ENCODE measurements at places on chromosomes 11 and 22.

DNA sequence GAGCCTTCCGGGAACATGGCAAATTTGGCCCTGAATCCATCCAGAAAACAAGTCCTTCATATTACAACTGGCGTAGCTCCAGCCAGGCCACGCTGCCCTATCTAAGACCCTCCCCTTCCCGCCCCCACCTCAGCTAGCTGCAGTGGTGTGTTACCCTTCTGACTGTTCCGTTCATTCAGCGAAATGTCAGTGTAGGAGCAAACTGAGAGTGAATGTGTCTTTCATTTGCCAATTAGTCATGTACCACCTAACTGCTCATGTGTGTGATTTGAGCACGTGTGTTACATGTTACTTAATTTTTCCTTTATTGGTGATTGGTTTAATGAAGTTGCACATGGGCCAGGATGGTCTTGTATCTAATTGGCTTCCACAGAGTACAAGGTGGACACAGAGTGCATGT, 34.8 kb upstream of the POU2AF1 start:
- no peak overlapping the region for H3K4me3 ChIP-seq
- H3K27me3 ChIP-seq: peaks cover 3% of the 10 kb centered on the region
- H3K4me1 ChIP-seq: peaks cover 20% of the 10 kb centered on the region

DNA sequence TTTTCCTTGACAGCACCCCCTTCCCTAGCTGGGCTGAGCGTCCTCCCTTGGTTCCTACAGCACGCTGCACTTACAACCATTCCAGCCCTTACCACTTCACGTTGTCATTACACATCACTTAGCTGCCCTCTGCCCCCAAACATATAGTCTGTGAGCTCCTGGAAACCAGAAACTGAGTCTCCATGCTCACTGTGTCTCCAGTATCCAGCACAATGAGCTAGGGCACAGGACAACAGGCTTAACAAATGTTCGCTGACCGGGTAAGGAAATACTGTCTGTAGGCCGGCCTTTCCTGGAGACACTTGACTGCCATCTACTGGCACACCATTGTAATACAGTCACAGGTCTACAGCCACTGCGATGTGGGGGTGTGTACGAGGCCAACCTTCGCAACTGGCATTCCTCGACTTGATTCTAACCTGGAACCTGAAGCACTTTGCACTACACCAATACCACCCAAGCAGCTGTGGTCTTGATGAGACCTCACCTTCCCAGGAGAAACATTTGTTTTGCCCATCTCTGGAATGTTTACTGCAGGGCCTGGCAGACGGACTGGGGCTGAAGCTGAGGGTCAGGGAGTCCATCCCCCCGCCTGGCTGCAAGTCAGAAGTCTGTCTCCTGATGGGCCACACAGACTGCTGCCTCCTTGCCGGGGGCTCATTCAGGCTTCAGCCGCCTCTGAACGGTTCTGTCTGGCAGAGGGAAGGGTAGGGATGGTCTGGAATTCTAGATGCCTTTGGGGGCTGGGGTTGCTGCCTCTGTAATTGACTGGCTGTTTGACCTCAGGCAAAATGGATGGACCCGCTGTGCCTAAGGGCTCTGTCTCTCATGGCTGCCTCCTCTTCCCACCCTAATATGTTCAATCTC, 72.0 kb downstream of the SYN3 start:
- H3K36me3 ChIP-seq: no peaks in the 10 kb centered on the region
- DNase-seq: peak; percentile 93
- H3K4me1 ChIP-seq: peaks cover 31% of the 10 kb centered on the region
- H3K27me3 ChIP-seq: no peaks in the 10 kb centered on the region
- no peak overlapping the region for H3K27ac ChIP-seq

- H3K27me3 ChIP-seq: peaks cover 8% of the 10 kb centered on the region
- H3K27ac ChIP-seq: no peak overlapping the region
- no peak overlapping the region for H3K4me3 ChIP-seq
- H3K36me3 ChIP-seq: no peaks in the 10 kb centered on the region
- DNase-seq: no peak
- no peaks in the 10 kb centered on the region for H3K4me1 ChIP-seq
Observed at GRCh38 chr11:45386972-45387371, 100.8 kb upstream of the SYT13 start.

DNA sequence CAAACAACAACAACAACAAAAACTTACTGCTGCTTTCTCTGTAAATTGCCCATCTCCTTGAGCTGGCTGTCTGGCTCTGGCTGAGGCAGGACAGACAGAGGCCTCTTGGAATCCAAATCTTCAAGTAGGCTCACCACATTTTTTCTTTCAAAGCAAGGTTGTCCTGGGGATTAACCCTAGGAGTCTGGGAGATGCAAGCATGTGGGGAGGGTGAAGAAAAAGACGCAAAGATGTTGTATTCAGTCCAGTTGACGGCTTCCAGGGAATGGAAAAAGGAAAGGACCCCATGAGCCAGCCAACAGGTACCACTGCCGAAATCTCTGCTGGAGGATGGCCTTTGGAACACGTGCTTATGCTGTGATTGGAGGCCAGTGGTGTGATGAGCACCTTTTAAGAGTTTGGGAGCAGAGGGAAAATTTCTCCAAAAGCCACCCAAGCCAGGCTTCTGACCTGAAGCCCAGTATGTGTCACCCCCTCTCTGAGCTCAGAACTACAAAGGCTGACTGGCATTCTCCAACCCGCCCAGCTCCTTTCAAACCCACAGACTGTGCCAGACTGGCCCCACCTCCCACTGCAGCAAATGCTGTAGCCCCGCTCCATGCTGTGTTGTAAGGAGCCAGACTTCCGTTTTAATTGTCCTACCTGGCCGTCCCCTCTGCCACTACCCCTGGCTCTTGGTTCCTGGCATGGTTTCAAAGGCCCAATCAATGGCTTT, 10.8 kb downstream of the BLID start:
- peaks cover 6% of the 10 kb centered on the region for H3K4me1 ChIP-seq
- no peaks in the 10 kb centered on the region for H3K27me3 ChIP-seq
- H3K4me3 ChIP-seq: no peak overlapping the region
- H3K27ac ChIP-seq: no peak overlapping the region
- DNase-seq: no peak

DNA sequence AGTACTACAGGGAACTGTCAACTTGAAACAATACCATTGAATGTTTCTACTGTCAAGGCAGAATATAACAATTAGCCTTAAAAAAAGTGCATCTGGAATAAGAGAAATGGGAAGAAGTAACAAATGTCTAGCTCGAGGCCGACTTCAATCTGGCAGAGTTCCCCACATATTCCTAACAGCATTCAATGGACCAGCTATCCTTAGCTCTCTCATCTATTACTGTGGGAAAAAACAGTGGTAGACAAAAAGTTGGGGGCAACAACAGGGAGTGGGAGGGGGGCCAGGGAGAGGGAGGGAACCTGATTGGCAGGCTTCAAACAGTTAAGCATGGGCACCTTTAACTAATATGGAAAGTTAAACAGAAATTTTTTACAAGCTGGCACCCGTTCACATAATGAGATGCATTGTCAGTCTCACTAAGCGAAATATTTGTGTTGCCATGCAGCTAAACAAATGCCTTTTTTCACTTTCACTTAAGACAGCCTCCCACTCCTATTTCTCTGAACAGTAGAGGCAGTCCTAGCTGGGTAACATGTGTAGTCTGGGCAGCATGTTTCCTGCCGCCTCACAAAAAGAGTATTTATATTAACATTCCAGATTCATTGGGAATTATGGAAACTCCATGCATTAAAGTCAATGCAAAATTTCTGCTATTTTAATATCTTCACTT, 62.2 kb upstream of the SOX6 start:
- no peak overlapping the region for H3K27ac ChIP-seq
- DNase-seq: peak; percentile 16
- no peak overlapping the region for H3K4me3 ChIP-seq

GRCh38 chr11:30423886-30424285, 101.0 kb downstream of the ARL14EP start:
- no peak overlapping the region for H3K4me3 ChIP-seq
- no peak for DNase-seq
- peaks cover 18% of the 10 kb centered on the region for H3K4me1 ChIP-seq
- no peaks in the 10 kb centered on the region for H3K27me3 ChIP-seq
- H3K27ac ChIP-seq: no peak overlapping the region
- H3K36me3 ChIP-seq: no peaks in the 10 kb centered on the region

DNA sequence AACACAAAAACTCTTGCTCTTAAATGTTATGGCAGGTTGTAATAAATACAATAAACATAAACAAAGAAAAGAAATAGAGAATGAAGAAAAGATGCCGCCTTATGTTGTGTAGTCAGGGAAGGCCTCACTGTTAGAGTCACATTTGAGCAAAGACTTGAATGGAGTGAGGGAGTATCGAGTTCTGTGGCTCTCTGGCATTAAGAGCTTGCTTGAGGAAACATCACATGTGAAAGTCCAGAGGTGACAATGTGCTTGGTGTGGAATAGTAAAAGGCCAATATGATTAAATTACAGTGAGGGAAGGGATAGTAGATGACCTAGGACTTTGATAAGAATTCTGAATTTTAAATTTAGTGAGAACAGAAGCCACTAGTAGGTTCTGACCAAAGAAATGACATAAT, 139.4 kb downstream of the ATG16L2 start:
- no peak overlapping the region for H3K4me3 ChIP-seq
- no peak for DNase-seq
- peaks cover 2% of the 10 kb centered on the region for H3K36me3 ChIP-seq
- H3K27me3 ChIP-seq: no peaks in the 10 kb centered on the region

- no peaks in the 10 kb centered on the region for H3K4me1 ChIP-seq
- no peaks in the 10 kb centered on the region for H3K27me3 ChIP-seq
- peak; percentile 16 for DNase-seq
Observed at GRCh38 chr11:29448246-29448877, 568.5 kb downstream of the KCNA4 start.

- no peak overlapping the region for H3K4me3 ChIP-seq
- DNase-seq: no peak
- H3K36me3 ChIP-seq: no peaks in the 10 kb centered on the region
- peaks cover 2% of the 10 kb centered on the region for H3K27me3 ChIP-seq
Observed at GRCh38 chr11:116825434-116825833, 2.3 kb upstream of the APOA4 start.

- H3K27me3 ChIP-seq: no peaks in the 10 kb centered on the region
- peak overlapping the region; percentile 78 for H3K27ac ChIP-seq
- H3K4me3 ChIP-seq: no peak overlapping the region
- H3K4me1 ChIP-seq: peaks cover 31% of the 10 kb centered on the region
- H3K36me3 ChIP-seq: no peaks in the 10 kb centered on the region
- DNase-seq: peak; percentile 52
Observed at GRCh38 chr11:35981581-35981980, 37.7 kb downstream of the LDLRAD3 start.

GRCh38 chr11:6962673-6963072, 36.4 kb downstream of the ZNF215 start:
- H3K4me1 ChIP-seq: no peaks in the 10 kb centered on the region
- no peak overlapping the region for H3K27ac ChIP-seq
- H3K27me3 ChIP-seq: no peaks in the 10 kb centered on the region
- H3K4me3 ChIP-seq: no peak overlapping the region
- no peak for DNase-seq

DNA sequence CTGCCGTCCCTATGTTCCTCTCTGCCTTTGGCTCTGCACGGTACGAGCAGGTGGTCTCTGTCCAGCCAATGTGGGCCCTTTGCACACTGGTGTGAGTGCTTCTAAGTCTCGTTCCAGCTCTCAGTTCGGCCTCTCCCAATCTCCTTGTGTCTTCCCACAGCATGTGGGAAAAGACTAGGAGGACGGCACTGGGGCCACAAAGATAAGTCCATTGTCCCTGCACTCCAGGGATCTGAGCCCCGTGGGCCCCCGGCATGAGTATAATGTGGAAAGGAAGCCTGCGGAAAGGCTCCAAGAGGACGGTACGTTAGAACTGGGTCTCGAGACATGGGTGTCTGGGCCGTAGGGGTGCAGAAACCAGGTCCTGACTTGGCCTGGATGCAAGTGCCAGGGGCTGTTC, 16.4 kb downstream of the MYEOV start:
- peak overlapping the region; percentile 94 for H3K27ac ChIP-seq
- H3K36me3 ChIP-seq: no peaks in the 10 kb centered on the region
- no peaks in the 10 kb centered on the region for H3K27me3 ChIP-seq
- no peak overlapping the region for H3K4me3 ChIP-seq
